ENCODE measurements at places on chromosomes 5 and 9.

- DNase-seq: no peak
Observed at GRCh38 chr5:95728494-95729114, 2.5 kb upstream of the RHOBTB3 start.

- no peak for DNase-seq
Observed at GRCh38 chr5:67032921-67033664, 163.5 kb downstream of the CD180 start.

DNA sequence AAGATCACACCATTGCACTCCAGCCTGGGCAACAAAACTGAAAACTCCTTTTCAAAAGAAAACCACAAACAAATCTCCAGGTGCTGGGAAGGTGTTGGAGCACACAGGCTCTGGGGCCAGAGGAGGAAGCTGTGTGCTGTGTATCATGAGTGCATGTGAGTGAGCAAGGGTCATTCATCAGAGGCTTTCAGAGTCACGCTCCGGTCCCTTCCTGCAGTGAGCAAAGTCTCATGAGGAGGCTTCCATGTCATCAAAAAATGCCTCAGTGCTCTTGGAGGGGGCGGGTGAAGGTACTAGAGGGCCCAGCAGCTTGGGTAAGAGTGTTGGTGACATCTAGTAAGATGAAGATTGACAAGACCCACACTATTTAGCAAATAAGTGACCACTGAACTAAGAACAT, 48.3 kb upstream of the TESK1 start:
- DNase-seq: no peak

GRCh38 chr9:6034954-6035353, 19.5 kb upstream of the RANBP6 start:
- DNase-seq: no peak

GRCh38 chr9:2674141-2674824, 43.0 kb upstream of the KCNV2 start:
- DNase-seq: no peak

GRCh38 chr5:125685771-125686170, 737.4 kb upstream of the GRAMD2B start:
- DNase-seq: no peak

GRCh38 chr9:106287091-106287631, 575.8 kb upstream of the ZNF462 start:
- no peak for DNase-seq

DNA sequence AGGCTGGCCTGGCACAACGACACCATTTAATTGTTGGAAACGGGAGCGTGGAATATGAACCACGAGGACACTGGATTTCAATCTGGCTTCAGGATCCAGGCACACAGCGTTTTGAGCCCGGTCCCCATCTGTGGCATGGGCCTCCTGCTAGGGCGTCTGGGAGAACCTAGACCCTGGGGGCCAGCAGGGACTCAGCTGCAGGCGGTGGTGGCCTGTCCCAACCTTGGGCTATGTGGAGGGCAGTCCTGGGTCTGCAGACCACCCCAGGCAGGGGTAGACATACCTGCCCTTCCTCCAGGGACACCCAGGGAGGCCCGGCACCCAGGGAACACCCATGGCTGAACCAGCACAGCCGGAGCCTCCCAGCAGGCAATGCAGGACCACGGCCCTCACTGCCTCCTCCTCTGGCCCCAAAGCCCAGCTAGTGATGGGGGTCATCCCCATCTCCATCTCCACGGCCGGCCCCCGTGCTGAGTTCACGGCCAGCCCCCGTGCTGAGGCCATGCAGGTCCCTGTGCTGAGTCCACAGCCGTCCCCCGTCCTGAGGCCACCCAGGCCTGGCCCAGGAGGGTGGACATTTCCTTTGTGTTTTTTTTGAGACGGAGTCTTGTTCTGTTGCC, 18.5 kb upstream of the UBAC1 start:
- no peak for DNase-seq

GRCh38 chr5:139468421-139468931, 2.3 kb upstream of the SMIM33 start:
- DNase-seq: no peak

DNA sequence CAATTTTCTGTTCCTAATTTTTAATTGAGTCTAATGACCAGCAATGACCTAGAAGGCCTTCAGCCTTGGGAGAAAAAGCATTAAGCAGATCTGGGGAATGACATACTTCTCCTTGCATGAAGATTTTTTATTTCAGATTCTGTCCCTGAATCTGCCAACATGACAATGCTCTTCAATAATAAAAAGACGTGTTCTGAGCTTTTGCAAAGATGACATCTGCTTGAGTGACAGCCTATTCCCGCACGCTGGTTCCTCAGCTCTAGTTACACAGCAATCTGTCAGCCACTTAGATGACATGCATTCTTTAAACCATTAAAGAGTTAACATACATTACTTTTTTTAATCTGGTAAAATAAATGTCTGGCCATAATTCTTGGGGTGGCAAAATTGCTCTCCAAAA, 129.3 kb upstream of the CDH6 start:
- DNase-seq: no peak

GRCh38 chr9:136392538-136393449, 7.2 kb downstream of the SNAPC4 start:
- no peak for DNase-seq

DNA sequence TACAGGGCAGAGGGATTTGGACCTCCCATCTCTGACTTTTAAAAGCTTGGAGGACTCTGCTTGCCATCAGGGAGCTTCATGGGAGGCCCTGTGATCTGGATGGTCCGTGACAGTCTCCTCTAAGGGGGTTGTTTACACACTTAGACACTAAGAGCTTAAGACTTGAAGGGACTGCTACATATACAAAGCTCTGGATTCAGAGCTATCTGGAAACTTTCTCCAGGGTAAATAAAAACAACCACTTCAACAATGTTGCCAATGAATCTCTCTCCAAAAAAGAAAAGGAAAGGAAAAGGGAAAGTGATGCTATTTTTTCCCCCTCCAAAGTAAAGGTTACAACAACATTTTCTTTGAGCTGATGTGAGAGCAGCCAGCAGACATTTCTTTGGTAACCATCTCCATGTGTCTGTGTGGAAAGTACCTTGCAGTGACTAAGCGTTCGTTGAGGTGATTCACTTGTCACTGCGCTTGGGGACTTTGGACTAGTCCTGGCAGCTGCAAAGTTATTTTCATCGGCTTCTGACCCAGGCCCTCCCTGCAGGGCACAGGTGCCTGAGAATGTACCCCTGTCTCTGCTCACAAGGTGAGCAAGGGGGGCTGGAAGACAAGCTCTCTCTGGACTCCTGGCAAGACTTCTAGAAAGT, 262.1 kb upstream of the KLF4 start:
- DNase-seq: no peak

GRCh38 chr9:35713578-35713977, 18.4 kb downstream of the TLN1 start:
- no peak for DNase-seq

DNA sequence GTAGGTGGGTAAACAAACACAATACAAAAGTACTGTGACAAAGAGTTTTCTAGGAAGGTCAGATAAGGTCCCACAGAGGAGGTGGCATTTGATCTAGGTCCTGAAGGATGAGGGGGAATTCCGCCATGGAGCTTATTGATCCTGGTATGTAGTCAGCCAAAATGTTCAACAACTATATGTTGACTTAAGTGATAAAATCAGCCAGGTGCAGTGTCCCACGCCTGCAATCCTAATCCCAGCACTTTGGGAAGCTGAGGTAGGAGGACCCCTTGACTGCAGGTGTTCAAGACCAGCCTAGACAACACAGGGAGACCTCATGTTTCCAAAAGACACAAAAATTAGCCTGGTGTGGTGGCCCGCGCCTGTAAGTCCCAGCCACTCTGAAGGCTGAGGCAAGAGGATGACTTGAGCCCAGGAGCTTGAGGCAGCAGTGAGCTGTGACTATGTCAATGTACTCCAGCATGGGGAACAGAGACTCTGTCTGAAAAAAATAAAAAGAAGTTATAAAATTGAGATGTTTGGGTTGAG, 46.4 kb upstream of the PLIN2 start:
- no peak for DNase-seq

- DNase-seq: no peak
Observed at GRCh38 chr5:6333182-6333905, 45.0 kb downstream of the MED10 start.

DNA sequence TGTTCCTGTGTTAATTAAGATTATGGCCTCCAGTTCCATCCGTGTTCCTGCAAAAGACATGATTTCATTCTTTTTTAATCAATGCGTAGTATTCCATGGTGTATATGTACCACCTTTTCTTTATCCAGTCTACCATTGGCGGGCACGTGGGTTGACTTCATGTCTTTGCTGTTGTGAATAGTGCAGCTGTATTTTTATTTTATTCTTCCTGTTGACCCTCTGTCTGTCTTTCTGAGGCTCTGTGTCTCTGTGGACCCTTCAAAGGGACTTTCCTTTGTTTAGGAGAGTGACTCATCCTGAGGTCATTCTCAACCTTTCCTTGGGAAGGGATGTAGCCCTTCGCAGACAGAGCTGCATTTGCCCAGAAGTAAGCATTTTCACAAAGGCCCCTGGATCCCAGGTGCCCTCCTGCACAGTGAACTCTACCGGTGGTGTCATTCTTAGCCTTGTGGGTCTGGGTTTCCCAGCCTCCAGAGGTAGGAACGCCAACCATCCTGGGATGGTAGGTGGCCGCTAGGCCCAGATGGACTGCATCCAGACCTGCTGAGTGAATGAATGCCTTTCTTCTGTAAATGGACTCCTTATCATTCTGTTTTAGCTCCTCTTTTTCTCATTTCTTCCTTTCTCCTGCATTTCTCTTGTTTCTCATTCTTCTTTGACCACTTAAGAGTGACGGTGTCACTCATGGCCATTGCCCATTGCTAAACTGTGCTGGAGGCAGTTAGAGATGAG, 22.4 kb downstream of the TRIO start:
- no peak for DNase-seq
